ENCODE measurements at places on chromosomes 13 and 19.

GRCh38 chr13:26929971-26930730 is 169.6 kb upstream of the GPR12 start:
- DNase-seq, result peak; percentile 83

- no peak for DNase-seq
Measured at GRCh38 chr19:14063105-14063504, 1.2 kb upstream of the PALM3 start.

GRCh38 chr13:49554387-49554786 is 31.0 kb downstream of the RCBTB1 start:
- DNase-seq, result no peak

GRCh38 chr19:56321989-56322440 is 7.4 kb upstream of the ZSCAN5A start:
- no peak for DNase-seq

DNA sequence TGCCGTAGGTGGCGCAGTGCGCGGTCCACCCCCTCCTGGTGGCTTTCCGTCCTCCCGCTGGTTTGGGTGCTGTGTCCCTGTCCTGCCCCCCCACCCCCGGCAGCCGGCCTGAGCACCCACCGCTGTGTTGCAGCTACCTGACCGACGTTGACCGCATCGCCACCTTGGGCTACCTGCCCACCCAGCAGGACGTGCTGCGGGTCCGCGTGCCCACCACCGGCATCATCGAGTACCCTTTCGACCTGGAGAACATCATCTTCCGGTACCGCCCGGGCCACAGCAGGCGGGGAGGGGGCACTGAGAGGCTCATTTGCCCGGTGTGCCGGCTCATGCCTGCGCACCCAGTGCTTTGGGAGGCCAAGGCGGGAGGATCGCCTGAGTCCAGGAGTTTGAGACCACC is 20.6 kb downstream of the GNA11 start:
- no peak for DNase-seq

DNA sequence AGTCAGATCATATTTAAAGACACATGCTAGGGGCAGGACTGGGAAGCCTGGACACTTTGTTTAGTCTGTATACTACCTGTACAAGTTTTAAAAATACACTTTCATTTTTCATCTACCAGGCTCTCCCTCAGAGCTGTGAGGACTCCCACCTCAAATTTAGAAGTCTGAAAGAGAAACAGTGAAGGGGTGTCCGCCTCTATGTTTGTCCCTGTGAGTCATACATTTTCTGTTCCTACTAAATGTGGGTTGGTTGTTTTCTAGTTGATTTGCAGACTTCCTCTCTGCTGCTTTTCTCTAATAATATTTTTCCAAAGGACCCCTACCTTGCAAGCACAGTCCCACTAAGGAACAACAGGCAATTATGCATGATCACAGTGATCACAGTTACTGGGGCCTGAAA is 110.5 kb downstream of the ENOX1 start:
- DNase-seq, result no peak

GRCh38 chr19:54164369-54165068 is 5.0 kb upstream of the LENG1 start:
- DNase-seq, result no peak

DNA sequence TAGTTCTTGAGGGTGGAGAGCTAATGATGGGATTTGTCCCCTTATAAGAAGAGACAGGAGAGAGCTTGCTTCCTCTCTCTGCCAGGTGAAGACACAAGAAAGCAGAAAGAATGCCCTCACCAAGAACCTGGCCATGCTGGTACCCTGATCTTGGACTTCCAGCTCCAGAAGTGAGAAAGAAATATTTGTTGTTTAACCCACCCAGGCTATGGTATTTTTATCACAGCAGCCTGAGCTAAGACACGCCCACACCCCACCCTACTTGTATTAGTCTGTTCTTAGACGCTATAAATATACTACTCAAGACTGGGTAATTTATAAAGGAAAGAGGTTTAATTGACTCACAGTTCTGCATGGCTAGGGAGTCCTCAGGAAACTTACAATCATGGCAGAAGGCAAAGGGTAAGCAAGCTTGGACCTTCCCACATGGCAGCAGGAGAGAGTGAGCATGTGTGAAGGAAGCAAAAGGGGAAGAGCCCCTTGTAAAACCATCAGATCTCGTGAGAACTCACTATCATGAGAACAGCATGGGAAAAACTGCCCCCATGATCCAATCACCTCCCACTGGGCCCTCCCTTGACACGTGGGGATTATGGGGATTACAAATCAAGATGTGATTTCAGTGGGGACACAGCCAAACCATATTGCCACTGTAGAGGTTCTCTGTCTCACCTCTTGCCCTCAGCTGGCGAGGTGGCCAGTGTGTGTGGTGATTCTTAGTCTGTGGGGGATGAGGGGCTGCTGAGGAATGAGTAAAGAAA is 57.4 kb upstream of the RCBTB2 start:
- DNase-seq, result no peak

DNA sequence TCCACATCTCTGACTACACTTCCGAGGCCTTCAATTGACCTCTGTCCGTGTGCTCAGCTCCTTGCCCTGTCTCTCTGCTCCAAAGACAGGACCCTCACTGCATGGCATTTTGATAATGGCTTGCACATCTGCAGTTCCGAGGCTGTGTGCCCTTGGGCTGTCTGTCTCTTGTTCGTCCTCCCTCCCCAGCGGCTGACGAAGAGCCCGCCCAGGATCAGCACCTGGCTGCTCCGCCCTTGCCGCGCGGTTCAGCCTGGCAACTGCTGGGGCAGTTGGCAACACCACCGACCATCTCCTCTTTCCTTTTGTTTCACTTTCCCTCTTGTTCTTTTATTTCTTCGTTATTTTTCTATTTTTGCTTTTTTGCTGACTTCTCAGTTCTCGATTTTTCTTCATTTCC is 270.4 kb downstream of the TEX29 start:
- DNase-seq, result no peak

DNA sequence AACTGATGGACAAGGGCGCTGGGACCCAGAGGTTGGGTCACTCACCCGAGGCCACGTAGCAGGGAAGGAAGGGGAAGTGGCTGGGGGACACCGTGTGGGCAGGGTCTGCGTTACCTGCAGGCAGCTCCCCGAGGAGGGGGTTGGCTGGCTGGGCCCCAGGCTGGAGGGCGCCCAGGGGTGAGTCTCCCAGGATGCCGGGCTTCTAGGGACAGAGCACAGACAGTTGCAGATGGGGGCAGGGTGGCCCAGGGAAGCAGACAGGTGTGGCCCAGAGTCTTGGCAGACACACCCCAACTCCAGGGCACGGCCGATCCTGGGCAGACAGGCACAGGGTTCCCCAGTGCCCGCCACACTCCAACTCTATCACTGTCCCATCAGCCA is 5.6 kb upstream of the FDX2 start:
- DNase-seq, result no peak

- DNase-seq, result no peak
Measured at GRCh38 chr19:46189971-46190888, 39.3 kb upstream of the IGFL1 start.

DNA sequence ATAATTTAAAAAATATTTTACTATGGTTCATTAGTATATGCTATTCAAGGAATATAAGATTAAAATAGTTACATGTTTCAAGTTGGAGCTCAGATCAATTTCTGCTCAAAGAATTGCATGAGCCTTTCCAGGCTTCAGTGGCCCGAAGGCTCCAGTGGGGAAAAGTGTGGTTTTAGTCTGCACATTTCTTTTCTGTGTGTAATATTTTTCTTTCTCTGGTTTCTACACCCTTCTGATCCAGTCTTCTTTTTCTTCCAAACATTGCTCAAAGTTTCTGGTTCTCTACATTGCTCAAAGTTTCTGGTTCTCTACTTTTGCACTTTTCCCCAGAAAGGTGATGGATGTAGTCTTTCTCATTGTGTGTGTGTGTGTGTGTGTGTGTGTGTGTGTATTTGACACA is 64.7 kb upstream of the OXGR1 start:
- no peak for DNase-seq

- DNase-seq, result peak; percentile 99
Measured at GRCh38 chr19:49812997-49813861, at the start of gene FUZ. FUZ (minus strand) TSS chr19:49813292; CDS start chr19:49813106, 186 bp downstream.

DNA sequence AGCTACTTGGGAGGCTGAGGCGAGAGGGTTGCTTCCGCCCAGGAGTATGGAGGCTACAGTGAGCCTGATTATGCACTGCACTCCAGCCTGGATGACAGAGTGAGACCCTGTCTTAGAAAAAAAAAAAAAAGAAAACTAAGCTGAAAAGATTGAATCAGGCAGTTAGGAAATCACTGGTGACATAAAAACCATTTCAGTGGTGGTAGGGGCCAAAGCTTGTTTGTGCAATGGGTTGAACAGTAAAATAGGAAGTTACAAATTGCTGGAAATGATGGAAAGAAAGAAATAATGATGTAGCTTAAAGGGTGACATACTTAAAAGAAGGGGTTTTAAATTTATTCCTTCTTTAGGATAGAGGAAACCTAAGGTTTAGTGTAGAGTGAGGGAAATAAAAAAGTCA is 4.8 kb upstream of the OXGR1 start:
- no peak for DNase-seq
